ENCODE measurements at places on chromosomes 11 and 22.

GRCh38 chr11:113553235-113553634 is 78.0 kb upstream of the DRD2 start:
- DNase-seq, result no peak

DNA sequence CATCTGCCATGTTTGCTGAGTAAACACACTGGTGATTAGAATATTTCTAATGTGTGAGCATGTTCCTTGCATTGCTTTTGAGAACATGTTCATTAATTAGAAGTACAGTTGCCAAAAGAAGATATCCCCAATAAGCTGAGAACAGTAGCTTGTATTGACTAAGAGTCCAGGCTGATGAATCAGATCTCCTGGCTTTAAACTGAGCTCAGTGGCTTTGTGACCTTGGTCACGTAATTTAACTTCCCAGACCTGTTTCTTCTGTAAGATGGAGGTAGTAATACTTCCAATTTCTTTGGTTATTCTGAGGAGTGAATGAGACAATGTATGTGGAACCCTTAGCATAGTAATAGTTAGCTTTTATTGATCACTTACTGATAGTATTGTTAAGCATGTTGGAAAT is 61.9 kb downstream of the CYB5R2 start:
- DNase-seq, result no peak

GRCh38 chr22:36455571-36456463 is 25.6 kb downstream of the TXN2 start:
- DNase-seq, result no peak

- DNase-seq, result no peak
Observed at GRCh38 chr11:68843052-68843561, 1.4 kb upstream of the CPT1A start.

- DNase-seq, result no peak
Observed at GRCh38 chr11:126468102-126468521, 112.6 kb downstream of the ST3GAL4 start.

GRCh38 chr11:64675450-64676260 is 47.3 kb downstream of the NRXN2 start:
- DNase-seq, result no peak

GRCh38 chr11:61955422-61956135 is 5.4 kb downstream of the BEST1 start:
- DNase-seq, result no peak

DNA sequence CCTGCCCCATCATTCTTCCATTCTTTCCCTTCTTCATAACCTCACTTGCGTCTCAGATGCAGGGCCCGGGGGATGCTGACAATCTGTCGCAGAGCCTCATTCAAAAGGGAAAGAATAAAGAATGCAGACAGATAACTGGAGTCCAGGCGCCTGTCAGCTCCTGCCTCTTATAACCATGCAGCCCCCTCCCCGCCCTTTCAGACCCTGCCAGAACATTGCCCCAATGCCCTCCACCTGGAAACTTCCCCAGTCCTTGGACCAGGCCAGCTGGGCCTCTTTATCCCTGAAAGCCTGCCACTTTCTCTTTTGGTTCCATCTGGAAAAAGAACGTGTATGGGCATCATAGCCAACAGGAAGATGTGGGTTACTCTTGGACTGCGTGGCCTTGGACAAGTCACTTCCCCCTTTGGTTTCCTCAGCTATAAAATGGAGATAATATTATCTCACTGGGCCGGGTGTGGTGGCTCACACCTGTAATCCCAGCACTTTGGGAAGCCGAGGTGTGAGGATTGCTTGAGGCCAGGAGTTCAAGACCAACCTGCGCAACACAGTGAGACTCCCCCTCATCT is 2.1 kb upstream of the TCF20 start:
- no peak for DNase-seq

GRCh38 chr11:43447151-43447550 is 88.4 kb downstream of the TTC17 start:
- no peak for DNase-seq

DNA sequence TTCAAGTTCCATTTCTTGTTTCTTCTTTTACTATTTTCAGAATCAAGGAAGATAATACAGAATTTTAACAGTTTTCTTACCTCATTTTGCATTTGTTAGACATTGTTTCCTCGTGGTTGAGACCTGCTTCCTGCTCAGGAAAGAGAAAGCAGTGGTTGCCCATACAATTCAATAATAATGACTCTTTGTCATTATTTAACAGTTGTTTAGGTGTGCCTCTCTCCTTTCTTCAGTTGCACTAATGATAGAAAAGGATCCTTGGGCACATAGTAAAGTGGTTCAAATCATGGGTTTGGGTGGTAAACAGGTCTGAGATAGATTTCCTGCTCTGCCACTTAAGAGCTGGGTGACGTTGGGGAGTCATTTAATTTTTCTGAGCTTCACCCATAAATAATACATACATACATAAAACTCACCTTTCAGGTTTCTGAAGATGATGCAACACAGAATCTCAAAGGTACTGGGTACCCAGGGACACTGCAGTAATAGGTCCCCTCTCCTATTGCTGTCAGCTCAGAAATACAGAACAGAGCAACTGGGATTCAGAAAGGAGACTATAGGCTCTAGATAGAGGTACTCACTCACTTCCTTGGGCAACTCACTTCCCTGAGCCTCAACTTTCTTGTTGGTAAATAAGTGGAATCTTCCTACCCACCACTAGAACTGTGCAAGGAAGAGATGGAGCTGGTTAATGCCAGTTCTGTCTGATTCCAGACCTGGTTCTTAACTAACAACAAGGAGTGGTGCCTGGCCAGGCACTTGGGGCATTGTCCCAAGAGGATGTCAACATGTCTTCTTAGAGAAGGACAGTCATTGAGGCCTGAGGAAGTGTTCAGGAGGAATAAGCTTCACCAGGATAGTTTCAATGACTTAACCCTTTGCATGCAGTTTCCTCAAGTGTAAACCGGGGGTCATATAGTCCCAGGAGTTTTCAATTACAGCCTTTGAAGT is 34.9 kb downstream of the CD44 start:
- DNase-seq, result no peak

GRCh38 chr22:35539487-35539886 is 1.1 kb upstream of the RASD2 start:
- no peak for DNase-seq

DNA sequence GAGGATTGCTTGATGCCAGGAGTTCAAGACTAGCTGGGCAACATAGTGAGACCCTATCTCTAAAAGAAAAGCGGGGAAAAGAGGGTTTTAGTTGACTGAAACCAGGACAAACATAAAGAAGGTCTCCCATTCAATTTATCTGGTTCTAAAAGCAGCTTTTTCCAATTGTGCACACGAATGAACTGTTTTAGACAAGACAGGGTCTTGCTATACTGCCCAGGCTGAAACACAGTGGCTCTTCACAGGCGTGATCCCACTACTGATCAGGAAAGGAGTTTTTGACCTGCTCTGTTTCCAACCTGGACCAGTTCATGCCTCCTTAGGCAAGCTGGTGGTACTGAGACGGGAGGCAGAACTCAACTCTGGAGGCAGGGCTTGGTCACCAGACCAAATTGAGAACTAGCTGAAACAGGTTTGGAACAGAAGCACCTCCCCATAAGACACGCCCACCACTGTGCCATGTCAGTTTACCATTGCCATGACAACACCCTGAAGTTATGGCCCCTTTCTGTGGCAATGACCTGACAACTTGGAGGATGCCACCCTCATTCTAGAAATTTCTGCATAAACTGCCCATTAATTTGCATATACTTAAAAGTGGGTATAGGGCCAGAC is 2.8 kb upstream of the NUCB2 start:
- DNase-seq, result no peak

DNA sequence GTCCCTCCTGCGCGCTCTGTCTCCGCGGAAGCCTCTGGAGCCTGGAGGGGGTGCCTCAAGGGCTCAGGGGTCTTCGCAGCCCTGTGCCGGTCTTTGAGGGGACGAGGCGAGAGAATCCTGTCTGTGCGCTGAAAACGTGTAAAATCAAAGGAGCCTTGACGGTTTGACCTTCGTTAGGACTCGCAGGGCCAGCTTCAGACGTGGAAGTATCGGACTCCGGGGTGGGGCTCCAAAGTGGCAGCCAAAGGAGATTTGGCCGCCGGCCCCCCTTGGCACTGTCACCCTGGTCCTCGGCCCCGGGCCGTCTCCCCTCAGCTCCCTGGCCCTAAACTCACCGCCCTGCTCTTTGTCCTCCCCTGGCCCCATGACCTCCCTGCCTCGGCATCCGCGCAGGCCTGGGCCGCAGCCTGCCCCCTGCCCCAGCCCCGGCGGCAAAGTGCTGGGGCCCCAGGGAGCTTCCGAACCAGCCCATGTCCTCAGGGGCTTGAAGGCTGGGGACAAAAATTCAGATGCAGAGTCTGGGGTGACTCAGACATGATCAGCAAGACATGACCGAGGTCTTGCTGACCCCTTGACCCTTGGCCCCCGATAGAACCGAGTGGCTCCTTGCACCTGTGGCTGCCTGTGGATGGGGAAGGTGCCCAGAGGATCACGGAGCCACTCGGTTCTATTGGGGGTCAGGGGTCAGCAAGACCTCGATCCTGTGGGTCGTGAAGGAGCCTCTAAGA is 6.9 kb upstream of the PHRF1 start:
- DNase-seq, result no peak

DNA sequence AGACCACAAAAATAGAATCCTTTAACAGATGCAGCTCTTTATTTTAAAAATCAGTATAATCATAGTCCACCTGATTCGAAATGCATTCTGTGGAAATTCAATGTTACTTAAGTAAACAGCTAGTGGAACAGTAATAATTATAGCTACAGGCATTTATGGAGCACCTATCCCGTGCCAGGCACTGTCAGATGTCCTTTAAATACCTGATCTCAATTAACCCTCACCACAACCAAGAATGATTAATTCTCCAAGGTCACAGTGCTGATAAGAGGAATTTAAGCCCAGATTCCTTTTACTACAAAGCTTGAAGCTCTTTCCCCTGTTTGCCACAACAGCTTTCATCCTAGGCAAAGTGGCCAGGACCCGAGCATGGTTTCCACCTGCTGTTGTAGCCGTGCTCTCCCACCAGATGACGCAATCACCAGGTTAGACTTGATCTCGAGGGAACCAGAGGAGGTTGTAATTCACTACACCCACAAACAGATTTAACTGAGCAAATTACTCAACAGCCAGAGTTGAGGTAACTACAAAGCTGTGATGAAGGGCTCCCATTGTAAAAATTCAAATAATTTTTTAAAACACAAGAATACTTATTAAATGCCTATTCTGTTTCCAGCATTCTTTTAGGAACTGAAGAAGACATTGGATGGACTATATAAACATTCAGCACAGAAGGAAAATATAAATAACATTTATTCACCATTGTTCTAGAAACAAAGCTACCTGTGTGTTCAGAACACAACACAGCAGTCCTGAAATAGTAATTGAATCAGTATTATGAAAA is 10.3 kb downstream of the PRDM10 start:
- DNase-seq, result no peak

DNA sequence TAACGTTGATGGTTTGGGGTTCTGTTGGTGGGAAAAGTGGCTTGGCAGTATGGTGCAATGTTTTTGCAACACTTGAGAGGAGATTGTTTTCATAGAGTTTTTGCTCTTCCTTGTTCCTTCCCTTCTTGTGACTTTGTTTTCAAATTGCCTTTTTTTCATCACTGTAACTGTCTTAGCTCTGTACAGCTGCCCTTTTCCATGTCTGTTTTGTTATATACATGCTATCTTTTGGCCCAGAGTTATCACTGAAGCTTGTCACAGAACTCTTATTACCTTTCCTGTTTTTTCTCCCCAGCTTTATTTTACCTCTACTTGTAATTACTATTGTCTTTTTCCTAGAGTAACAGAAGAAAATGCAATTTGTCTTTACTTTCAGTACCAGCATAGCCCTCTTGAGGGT is 154.1 kb downstream of the DDX10 start:
- no peak for DNase-seq

DNA sequence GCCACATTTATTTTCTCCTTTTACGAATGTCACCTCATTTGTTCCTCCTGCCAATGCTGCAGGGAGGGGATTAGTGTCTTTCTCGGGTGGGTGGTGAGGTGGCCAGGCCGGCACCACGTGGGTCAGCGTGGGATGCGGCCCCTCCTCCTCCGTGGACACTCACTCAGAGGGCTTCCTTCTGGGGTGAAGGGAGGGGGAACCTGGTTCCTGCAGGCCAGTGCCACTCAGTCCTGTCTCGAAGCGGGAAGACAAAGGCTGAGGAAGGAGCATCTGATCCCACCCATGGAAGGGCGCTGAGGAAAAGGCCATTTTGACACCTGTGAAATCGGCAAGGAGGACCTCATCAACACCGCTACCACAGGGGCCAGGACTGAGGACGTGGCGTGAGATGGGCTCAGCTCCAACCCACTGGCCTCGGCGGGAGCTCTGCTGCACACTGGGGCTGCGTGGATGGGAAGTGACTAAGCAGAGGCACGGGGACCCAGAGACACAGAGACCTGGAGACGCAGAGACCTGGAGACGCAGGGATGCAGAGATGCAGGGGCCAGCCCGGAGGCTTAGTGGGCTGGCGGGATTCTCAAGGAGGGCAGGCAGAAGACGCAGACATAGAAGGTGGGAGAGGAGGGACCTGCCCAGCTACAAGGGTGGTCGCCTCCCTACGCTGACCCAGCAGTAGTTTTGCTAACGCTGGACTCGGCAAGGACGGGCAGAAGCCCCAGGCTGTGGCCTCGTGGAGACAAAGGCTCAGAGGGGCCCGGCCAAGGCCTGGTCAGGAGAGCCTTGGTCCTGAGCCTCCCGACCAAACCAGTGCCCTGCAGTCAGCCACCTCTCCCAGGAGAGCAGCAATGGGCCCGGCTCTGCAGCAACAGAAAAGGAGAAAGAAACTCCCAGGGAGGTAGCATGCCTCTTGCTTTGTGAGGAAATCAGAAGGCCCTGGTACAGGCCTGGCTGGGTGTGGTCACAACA is 1071.2 kb downstream of the BRD1 start:
- no peak for DNase-seq

DNA sequence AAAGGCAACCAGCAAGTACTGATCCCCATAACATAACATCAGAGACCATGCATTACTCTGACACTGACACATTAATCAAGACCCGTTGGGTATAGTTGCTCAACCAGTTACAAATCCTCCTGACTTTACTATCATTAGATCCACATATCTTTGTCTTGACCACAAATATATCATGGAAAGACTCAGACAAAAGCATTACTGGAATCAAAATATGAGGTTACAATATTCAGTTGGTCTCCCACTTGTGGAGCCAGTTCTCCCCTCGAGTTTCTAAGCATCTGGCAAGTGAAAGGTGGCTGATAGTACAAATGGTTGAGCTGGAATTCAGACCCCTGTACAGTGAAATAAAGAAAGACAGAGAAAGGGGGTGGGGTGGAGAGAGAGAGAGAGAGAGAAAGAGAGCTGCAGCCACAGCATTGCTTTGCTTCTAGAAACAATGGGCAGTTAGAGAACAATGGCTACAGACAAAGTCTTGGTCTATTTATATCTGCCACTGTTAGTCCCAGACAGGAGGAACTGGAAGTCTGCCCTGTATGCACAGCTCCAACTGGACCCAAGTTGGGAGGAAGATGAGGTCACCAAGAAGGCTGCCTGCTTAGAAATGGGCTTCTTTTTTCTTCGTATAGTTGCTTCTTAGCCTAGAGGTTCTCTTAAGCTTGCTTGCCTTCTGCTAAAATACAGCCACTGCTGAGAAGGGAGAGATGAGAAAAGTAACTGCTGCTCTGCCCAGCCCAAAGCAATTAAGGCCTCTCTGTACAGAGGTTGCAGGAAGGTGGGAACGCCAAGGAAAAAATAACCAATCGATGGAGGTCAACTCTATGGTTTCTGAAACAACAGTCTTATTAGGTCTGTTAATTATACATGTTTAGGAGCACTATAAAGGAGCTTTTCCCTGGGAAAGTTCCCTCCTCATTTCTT is 85.5 kb downstream of the ETS1 start:
- no peak for DNase-seq
